NCI-H446 treated with DMSO at 0.1 percent for 48 hours (cell line): ENCODE measurements at places on chromosomes 11 and 22.

GRCh38 chr11:61075891-61076290 lies 26.4 kb upstream of the CD5 start:
- no peak for DNase-seq

- DNase-seq = no peak
These were observed 7.3 kb upstream of the TP53I11 start for GRCh38 chr11:44957776-44958564.

DNA sequence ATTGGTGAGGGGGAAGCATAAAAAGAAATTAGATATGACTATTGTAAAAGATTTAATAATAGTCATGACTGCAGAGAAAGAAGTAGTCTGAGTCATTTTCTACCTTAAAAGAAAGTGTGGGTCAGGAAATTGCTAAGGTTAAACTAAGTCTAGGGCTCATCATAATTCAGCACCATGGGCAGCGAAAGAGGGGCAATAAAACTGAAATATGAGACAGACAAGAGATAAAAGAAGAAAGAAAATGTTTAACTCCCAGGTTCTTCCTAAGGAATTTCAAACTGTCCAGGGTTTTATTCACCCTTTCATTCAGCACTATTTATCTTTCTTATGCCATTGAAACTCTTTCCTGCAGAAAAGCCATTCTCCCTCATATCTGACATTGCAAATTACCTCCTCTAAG lies 114.4 kb upstream of the API5 start:
- no peak for DNase-seq

- no peak for DNase-seq
These were observed 76.3 kb downstream of the CYB5R2 start for GRCh38 chr11:7596975-7597391.

DNA sequence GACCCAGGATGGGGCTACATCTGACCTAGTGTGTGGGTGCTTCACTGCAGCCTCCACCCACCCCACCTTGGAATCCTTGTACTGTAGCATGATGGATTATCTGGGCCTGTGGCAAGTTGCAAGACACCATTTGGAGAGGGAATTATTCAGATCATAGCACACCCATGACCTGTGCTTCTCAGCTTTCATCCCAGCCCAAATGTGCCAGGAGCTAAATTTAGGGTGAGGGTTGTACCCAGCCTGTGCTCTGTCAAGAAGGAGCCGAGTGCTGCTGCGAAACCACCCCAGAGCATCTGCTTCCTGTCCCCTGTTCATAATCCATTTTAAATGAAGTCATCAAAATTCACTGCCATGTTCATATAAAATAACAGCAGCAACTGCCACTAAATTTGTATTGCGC lies 394.5 kb downstream of the SHANK2 start:
- DNase-seq = no peak

DNA sequence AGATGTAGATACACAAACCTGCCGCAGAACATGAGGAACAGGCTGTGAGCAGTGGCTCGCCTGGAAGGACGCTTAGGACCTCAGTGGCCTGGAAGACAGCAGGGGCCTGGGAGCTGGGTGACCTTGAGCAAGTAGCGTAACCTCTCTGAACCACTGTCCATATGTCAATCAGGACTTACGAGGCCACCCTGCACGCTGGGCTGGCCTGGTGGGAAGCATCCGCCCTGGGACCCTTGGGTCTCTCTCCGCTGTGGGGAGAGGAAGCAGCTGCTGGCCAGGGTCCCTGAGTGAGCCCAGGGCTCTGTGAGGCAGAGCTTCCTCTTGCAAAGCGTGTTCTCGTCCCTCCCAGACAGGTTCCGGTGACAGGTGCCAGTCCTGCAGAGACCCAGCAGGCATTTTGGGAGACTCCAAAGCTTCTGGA lies 14.0 kb upstream of the EHD1 start:
- DNase-seq = no peak

GRCh38 chr11:10762185-10762584 lies 11.1 kb downstream of the CTR9 start:
- no peak for DNase-seq

- DNase-seq = peak; percentile 90
These were observed at the start of gene NCAPH2 for GRCh38 chr22:50507991-50508884. Gene NCAPH2 (plus strand): TSS chr22:50508224. CDS start chr22:50508338, 114 bp downstream.

DNA sequence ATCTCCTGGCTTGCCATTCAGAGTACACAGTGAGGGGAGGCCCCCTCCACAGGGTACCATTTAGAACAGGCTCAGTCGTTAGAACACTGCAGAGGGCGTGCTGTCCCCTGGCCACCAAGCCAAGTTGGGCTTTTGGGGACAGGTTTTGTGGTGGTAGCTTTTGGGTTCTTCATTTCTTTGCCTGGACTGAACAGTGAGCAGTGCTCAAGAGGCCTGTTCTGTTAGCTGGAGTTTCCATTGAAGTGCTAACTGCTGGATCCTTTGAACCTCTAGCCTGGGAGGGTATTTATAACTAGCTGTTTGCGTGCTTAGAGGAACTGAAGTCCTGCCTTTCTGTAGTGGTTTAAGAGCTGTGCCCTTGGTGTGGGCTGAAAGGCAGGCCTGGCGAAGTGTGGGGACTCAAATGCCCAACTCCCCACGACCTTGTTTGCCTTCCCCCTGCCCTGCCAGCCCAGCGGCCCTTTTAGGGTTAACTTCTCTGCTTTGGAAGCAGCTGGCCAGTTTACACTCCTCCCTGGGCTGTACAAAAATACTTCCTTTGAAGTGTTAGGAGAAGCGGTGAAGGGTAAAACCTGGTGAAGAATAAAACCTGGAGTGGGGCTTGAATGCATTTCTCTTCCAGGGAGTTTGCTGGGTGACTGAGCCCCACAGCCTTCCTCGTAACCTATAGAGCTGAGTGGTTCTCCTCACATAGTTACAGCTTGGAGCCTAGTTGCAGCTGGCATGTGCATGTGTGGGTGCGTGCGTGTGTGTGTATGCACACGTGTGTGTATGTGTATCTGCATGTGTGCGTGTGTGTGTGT lies 34.6 kb downstream of the ZNRF3 start:
- DNase-seq = peak; percentile 32

DNA sequence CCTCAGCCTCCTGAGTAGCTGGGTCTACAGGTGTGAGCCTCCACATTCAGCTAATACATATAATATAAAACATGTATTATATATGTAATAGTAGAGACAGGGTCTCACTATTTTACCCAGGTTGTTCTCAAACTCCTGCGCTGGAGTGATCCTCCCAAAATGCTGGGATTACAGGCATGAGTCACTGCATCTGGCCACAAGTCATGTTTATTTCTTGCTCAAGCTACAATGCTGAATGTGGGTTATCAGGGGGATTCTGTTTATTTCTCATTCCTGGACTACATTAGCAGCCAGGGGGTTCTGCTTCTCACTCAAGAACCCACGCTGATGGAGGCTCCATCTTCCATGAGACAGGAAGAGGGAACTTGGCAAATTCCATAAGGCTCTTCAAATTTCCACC lies 24.8 kb downstream of the FOLR3 start:
- DNase-seq = no peak

DNA sequence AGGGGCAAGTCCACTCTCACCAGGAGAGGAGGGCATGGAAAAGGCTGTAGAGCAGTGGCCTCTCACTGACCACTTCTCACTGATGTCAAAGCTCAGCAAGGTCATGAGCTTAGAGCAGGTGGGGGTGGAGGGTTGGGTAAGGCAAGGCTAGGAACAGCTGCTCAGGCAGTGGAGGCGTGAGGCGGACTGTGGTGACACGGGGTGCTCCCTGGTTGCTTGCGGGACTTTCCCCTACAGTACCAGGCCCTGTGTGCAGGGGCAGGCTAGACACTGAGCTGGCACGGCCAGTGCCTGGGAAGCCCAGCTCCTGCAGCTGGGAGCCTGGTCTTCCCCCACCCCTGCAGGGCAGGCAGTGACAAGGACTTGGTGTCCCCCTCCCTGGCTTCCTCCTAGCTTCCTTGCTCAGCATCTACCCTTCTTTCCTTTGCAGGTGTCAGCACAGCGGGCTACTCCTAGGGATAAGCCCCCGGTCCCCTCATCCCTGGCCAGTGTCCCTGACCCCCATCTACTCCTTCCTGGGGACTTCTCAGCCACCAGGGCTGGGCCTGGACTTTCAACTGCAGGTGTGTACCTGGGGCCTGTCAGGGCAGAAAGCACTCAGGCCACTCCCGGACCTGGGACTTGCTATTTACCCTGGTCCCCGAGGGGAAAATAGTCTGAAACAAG lies 45.6 kb downstream of the PISD start:
- no peak for DNase-seq

GRCh38 chr11:38005597-38005996 lies 1407.6 kb upstream of the RAG2 start:
- DNase-seq = no peak

- no peak for DNase-seq
These were observed 58.8 kb upstream of the LYVE1 start for GRCh38 chr11:10627291-10627690.

DNA sequence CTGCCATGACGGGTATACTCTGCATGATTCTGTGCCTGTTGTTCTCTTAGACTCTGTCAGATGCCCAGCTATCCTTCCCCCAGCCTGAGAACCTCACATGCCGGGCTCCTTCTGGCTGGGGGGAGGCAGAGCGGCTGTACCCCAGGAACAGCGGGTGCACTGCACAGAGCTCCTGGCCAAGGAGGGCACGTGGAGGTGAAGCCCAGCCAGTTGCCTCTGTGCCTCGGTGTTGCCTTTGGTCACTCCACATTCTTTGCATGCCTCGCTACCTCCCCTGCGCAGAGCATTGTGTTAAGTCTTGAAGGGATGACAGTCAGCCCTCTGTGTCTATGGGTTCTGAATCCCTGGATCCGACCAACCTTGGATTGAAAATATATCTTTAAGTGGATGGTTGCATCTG lies 77.7 kb downstream of the FEZ1 start:
- no peak for DNase-seq

DNA sequence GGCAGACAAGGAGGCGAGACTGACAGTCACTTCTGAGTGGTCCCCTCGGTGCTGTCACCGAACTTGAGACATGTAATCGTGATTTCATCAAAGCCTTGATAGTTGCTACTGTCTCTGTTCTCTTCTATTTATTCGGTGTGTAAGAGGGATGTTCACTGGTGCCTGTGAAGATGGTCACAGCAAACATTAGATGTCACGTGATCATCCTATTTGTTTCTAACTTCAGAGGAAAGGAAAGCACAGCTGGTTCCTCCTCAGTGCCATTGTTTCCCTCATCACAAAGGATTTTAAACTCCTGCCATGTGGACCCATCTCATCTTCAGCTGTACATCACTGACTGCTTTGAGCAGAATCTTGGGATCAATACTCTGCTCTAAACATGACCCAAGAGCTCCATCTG lies 73.1 kb upstream of the CLMP start:
- no peak for DNase-seq

- no peak for DNase-seq
These were observed at the start of gene SRSF8 for GRCh38 chr11:95066716-95067038. Gene SRSF8 (plus strand): TSS chr11:95066919. CDS start chr11:95067227, 308 bp downstream.

- DNase-seq = no peak
These were observed 12.0 kb downstream of the C11orf58 start for GRCh38 chr11:16750417-16750816.

GRCh38 chr22:22935546-22936157 lies 48.0 kb downstream of the IGLL5 start:
- DNase-seq = no peak

DNA sequence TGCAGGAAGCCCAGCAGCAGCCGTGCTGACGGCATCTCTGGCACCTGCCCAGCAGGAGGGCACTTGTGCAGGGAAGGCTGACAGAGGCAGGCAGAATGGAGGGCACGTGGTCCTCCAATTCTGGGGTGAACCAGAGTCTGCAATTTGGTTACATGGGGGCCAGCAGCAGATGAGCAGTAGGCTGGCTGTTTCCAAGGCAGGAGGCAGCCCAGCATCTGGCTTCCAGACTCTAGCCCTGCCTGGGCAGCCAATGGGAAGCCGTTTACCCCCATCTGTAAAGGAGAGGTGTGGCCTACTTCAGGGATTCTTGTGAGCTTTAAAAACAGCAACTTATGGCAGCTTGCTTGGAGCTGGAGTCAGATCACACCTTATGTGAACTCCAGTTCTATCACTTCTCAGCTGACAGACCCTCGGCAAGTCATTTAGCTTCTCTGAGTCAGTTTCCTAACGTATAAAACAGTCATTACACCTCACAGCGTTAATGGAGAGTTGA lies 27.9 kb upstream of the RASL10A start:
- DNase-seq = peak; percentile 62

DNA sequence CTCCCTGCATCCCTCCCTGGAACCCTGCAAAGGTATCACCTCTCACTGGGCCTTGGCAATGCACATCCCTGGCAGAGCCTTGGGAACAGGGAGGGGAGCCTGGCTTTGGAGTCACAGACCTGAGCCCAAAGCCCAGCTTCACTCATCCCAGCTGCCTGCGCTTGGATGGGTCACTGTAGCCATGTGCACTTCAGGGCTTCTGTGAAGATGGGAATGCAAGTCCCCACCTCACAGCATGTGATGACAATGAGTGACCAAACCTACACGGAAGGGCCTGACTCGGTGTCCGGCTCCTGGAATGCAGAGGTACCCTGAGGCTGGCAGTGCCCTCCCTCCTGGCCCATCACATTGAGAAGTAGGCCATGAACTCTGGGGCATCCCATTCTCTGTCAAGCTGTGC lies 22.8 kb upstream of the BAIAP2L2 start:
- DNase-seq = no peak

GRCh38 chr22:48936391-48936790 lies 891.3 kb downstream of the BRD1 start:
- no peak for DNase-seq

- DNase-seq = no peak
These were observed 8.7 kb upstream of the ACCS start for GRCh38 chr11:44057340-44057739.

DNA sequence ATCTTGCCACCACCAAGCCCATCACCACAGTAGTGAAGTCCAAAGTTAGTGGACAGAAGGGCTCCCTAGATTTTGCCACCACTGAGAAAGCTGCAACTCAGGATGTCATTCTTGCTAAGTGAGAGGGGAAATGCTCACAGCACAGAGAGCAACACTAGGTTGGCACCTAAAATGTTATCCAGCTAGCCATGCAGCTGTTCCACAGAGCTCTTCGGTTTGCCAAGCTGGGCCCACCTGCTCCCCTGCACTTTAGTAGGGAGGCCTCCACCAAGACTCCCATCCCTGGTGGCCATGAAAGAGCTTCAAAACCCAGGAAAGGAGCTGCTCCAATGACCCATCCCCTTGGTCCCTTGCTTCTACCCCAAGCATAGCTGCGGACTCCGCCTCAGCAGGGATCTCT lies 63.8 kb downstream of the TRIM29 start:
- DNase-seq = no peak

- DNase-seq = no peak
These were observed 32.9 kb downstream of the ARVCF start for GRCh38 chr22:19983741-19984140.

GRCh38 chr11:124482362-124483147 lies 37.1 kb upstream of the OR8B8 start:
- no peak for DNase-seq

DNA sequence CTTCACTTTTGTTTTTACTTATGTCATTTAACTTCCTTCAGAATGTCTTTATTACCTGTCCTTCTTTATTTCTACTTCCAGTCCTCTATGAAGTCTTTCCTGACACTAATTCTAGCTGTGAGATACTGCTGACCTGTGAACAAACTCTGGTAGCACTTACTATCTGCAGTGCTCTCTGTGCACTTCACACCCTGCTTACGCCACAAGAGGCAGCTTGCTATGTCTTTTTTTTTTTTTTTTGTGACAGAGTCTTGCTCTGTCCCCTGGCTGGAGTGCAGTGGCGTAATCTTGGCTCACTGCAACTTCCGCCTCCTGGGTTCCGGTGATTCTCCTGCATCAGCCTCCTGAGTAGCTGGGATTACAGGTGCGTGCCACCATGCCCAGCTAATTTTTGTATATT lies 10.7 kb downstream of the STIM1 start:
- DNase-seq = no peak
